ENCODE measurements at places on chromosomes 4 and X.

- DNase-seq: no peak
Observed at GRCh38 chrX:38409289-38409688, 56.9 kb downstream of the OTC start.

GRCh38 chrX:72268597-72269365 is 8.3 kb downstream of the RPS4X start:
- DNase-seq: no peak

DNA sequence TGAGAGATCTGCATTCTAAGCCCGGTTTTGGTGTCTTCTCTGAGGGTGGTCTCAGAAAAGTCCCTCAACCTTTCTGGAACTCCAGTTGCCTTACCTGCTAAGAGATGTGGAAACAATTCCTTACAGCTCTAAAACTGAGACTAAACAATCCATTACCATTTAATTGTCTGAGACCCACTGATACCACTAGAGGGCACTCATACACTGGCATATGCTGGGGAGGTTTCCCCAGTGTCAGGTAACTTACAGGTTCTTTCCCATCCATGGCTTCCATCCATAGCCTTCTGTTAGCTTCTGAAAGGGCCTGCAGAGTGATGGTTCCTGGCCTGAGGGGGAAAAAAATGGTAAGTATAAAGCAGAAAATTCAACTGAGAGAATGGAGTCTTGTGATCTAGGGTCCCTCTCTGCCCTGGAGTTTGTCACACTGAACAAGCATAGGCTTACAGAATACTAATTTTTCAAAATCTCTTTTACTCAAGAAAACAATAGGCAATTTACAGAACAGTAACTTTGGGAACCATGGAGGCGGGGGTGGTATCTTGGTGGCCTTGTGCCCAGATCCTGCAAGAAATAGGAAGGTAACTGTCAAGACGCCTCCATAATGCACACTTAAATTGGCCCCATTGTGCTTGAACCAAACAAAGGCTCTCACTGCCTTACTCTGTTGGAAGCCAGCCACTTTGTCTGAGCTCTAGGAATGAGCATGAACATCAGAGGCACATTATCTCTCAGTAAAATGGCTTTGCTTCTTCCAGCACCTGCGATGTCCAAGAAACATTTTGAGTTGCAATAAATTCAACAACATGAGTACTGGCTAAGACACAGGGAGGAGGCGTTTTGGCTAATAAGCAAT is 236.1 kb downstream of the OPHN1 start:
- DNase-seq: peak; percentile 1

DNA sequence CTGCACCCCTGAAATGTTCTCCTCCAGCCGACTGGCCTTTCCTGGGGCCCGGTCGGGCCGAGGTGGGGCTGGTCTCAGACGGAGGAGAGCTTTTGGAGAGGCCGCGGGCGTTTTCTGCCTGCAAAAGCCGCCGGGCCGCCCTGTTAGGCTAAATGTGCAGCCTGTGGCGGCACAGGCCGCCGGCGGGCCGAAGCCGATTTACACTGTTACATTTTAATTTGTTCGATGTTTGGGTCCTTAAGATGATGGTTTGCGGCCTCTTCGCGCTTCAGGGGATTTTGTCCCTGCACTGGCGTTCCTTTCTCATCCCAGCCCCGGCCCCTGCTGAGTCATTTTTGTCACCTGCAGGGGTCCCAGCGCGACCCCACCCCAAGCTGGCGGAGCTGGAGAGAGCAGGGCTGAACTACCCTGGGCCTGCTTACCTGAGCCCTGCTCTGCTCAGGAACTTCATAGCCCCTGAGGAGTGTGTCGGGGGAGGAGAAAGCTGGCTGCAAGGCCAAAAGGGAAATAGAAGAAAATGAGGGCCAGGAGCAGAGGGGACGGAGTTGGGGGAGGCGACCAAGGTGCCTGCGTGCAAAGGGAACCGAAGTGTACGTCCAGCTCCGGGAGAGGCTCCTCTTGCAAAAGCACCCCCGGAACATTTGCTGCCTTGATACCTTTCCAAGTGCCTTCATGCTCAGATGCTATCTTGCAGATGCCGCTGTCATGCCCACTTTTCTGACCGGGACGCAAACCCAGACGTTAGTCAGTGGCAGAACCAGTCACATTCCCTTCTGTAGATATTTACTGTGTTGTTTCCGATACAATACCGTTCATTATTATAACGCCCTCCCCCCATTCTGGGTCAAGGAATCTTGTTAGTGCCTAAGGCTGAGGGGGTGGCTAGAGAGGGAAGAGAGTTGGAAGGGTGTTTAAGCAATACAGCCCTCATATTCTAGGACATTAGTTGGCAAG is 977 bp upstream of the RBBP7 start:
- no peak for DNase-seq

GRCh38 chr4:93127489-93127888 is 701.1 kb upstream of the ATOH1 start:
- no peak for DNase-seq

DNA sequence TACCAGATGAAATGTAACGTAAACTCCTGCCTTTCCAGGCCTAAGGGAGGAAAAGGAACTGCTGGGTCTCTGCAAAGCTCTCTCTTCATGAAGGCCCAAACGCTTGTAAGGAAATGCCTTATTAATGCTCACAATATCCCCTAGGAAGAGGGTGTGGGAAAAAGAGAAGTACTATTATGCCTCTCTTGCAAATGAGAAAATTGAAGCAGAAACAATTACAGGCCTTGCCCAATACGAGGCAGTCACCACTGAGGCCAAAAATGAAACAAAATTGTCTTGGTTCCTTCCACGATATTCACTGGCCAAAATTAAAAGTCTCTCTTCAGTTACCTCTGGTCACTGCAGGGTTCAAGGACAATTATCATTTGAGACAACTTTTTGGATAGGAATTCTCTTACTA is 3.2 kb downstream of the SCARB2 start:
- DNase-seq: no peak

DNA sequence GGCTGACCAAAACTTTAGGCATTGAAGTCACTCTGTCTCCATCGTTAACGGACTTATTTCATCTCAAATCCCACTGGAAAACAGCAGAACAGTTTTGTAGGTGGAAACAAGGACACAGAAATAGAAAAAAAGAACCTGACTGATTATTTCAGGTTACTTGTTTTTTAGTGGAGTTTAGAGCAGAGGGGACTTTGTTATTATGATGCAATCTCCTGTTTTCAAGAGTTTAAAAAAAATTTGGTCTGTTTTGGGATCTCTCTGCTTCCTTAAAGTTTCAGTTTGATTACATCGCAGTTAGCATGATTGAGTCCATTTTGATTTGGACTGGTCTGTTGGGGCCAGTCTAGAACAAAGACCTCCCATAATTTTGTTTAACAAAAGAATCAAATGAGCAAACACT is 13.6 kb downstream of the PROM1 start:
- DNase-seq: no peak

DNA sequence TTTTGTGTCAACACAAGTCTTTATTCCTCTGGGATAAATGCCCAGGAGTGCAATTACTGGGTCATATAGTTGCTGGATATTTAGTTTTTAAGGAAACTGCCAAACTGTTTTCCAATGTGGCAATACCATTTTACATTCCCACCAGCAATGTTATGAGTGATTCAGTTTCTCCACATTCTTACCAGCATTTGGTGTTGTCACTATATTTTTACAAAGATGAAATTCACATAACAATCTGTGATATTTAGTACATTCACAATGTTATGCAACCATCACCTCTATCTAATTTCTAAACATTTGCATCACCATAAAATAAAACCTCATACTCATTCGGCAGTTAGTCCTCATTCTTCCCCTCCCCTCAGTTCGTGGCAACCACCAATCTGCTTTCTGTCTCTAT is 75.0 kb downstream of the MAMLD1 start:
- DNase-seq: no peak

DNA sequence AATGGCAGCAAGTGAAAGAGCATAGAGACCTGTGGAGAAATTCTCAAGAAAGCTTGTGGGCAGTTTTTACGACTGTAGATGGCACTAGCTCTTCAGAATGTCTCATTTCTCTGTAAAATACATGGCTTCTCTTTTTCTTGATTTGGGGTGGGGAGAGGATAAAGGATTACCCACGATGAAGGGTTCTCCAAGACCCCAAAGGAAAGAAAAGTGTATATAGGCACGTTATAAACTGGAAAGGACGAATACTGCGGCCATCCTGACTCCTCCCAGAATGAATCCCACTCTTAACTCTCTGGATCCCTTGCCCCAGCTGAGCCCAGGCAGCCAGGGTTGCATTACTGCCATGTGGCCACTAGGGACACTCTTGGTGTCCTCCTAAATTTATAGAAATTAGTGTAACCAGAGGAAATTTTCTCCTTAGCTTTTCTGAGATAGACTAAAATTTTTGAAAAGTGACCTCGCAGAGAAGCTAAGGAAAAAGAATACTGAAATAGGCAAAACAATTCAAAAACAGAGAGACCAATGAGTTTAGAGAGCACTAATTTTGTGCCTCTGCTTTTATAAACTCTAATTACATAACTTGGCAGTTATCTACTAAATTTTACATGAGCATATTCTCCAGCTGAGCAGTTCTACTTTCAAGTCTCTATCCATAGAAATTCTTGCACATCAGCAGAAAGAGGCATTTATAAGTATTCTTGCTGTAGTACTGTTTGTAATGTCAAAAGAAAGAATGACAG is 37.8 kb upstream of the PCDH19 start:
- DNase-seq: peak; percentile 0

DNA sequence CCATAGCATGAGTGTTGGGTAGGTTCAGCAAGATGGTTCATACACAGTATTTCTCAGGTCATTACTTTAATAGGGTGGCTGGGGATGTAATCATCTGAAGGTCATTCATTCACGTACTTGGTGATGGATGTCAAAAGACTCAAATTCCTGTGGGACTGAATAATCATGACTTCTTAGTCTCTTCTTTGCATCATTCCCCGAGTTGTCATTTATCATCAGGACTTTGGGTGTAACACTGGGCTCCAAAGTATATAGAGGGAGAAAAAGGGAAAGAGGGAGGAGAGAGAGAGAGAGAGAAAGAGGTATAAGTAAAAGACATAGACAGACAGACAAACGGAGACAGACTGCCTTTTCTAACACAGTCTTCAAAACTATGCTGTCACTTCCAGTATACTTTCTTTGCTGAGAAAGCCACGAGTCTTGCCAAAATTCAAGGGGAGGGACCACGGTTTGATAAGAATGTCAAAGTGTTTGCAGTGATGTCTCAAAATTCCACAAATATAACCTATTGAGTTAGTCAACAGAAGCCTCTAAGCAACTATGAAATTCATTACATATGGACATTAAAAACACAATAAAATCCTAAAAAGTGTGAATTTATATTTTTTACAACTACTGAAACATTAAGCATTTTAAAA is 55.9 kb downstream of the UGT2A3 start:
- DNase-seq: no peak

DNA sequence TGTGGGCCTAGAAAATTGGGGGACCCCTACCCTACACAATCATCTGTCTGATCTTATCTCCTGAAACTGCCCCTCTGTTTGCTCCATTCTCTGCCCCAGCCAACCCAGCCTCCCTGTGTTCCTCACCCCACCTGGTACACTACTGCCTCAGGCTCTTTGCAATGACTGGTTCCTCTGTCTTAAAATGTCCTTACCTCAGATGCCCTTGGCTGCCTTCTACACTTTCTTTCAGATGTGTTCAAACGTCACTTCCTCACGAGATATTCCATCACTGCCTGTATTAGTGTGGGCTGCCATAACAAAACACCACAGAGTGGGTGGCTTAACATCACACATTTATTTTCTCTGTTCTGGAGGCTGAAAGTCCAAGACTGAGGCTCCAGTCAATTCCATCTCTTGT is 29.2 kb downstream of the QDPR start:
- DNase-seq: no peak

All from stimulated activated CD4-positive, alpha-beta T cell treated with anti-CD3 and anti-CD28 coated beads, Interleukin-2, amount 100 ng/mL, for 48 hours (primary cell).